Iris pigment epithelial cell (primary cell): ENCODE measurements at places on chromosomes 16 and 17.

DNA sequence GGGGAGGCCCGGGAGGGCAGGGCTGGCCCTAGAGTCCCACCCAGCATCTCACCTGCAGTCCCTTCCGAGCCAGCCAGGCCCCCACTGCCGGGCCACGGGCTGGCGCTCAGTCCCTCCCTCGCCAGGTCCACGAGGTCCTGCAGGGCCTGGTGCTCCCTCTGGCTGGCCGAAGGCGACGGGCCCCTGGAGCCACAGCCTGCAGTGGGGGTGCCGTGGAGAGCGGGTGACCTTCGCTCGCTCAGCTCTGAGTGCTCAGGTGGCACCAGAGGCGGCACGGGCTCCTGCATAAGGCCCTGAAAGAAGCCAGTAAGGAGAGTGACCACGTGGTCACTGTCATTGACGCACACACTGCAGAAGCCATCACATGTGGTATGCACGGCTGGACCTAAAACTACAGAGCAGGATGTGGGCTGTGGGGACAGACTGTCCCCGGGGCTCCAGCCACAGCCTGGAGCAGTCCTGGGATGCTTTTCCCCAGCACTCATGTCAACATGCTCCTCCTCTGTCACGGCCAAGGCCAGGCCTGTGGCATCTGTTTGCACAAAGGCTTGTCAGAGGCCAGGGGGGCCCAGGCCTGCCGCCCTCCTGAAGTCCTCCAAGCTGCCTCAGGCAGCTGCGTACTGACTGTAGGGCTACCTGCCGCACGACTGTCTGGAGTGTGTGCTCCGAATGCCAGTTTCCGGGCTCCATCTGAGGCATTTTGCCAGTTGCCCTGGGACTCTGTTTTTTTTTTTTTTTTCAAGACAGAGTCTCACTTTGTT, 15.1 kb downstream of the SLX4 start:
- no peak for DNase-seq

GRCh38 chr16:58548378-58548777, 33.1 kb downstream of the SETD6 start:
- no peak for DNase-seq

- peak; percentile 9 for DNase-seq
These were observed 850 bp downstream of the GINS3 start for GRCh38 chr16:58393138-58393504.

- DNase-seq: no peak
These were observed 2.8 kb upstream of the ARHGAP27 start for GRCh38 chr17:45435481-45435880.

GRCh38 chr17:80846932-80847331, 144.7 kb upstream of the CHMP6 start:
- no peak for DNase-seq

- DNase-seq: no peak
These were observed 36.4 kb upstream of the CCDC182 start for GRCh38 chr17:57781386-57782061.

GRCh38 chr17:59558953-59559352, 6.5 kb upstream of the DHX40 start:
- peak; percentile 17 for DNase-seq

DNA sequence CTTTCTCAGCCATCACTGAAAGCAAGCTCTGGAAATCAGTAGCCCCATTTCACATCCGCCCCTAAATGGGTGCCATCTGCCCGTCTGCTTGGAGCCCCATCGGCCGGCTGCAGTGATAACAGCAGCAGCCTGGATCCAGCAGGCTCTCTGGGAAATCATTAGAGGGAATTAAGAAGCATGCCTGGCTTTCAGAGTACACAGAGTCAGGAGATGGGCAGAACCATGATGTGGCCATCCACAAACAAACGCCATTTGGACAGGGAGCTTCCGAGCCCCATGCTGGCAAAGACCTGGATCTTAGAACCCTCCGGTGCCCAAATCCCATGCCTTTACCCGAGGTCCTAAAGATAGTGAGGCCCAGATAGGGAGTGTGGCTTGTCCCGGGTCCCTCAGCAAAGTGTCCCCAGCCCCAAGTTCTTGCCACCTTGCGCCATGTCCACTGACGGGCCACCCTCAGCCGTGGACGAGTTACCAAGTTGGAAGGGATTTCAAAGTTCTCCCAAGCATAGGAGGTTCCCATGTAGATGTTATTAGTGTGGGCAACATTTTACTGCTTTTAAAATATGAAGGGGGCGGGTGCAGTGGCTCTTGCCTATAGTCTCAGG, 1.0 kb upstream of the LITAF start:
- no peak for DNase-seq
